ENCODE measurements at places on chromosomes 5 and 9.

DNA sequence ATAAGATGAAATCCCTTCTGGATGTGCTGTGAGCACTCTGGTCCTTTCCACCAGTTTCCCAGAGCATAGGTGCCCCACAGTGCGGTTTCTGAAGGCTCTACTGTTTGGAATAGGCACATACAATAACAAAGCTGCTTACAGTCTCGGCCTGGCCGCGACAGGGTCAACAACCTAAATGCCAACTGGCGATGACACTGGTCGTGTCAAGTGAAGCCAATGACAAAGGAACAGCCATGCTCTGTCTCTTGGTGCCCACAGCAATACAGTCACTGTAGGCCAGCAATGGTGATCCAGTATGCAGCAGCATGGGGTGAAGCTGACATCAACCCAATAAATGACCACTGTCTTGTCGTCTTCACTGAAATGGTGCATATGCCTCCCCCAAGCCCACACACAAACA is 47.8 kb upstream of the EQTN start:
- DNase-seq = no peak

GRCh38 chr5:149028984-149029383 is 33.9 kb downstream of the SH3TC2 start:
- no peak for DNase-seq

DNA sequence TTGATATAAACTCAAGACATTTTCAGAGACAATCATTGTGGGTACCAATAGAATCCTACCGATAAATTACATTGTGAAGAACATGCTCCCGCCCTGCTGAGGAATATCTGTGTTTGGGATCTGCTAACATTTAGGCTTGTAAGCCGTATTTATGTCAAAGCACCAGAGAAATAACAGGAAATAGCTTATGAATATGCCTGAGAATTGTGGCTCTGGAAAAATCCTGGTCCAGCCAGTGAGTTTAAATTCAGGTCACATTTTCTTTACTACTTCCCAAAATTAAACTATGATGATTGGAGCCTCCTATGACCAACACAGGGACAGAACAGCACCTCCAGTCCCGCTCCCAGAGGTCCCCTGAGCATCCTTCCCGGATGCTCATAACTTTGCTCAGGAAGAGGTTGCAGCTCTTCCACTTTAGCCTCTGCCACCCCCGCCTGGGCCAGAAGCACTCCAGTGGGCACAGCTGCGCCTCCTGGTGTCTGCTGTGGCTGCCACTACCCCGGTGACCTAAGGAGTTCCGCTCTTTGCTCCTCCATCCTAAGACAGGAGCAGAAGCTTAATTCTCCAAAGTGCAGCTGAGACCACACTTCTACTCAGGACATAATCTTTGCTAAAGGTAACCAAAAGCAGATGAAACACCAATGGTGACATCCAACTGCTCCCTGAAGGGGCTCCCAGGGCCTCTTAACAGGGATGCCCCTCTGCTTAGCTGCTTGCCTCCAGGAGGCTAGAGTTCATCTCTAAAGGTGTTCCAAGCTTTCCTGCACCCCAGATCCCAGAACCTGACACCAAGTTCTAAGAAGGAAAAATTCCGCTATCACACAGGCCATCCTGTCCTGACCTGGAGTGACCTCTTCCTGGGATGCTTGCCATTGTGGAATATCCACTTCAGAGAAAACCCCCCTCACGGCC is 58.8 kb downstream of the SLC1A1 start:
- no peak for DNase-seq

DNA sequence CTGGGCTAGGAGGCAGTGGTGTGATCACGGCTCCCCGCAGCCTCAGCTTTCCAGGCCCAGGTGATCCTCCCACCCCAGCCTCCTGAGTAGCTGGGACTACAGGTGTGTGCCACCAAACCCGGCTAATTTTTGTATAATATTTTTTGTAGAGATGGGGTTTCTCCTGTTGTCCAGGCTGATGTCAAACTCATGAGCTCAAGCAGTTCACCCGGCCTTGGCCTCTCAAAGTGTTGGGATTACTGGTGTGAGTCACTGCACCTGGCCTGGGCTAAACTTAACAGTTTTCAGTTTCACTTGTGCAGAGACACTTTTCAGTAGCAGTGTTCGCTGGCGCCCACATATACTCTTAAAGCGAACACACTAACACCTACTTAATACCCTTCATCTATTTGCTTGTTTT is 205.6 kb upstream of the ZNF608 start:
- no peak for DNase-seq

GRCh38 chr5:134552301-134552700 is 26.8 kb downstream of the JADE2 start:
- DNase-seq = no peak

DNA sequence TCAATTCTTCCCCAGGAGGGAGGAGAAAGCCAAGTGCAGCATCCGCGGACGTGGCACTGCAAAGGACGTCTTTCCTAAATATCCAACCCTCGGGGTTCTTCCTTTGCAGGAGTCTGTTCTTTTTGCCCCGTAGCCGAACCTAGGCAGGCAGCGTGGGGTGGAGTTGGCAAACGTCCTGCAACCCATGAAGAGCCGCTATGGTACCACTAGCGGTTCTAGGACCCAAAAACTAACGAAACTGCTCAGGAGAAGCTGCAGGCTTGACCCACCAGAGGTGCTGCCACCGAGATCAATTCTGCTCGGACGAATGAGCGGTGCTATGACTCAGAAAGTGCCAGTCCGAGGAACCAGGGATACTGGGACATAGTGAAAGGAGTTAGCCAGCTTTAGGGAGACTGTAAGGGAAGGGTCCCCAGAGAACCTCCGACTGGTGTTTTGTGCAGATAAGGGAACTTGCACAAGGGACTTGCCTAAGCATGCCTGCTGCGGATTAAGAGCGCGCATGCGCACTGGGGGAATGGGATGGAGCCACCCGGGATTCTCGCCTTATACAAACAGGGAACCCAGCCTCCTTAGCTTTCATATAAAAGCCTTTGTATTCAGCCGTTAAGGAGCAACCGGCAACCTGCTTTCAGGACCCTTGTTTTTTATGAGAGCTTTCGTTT is 32.7 kb downstream of the ANXA2R start:
- DNase-seq = peak; percentile 89

GRCh38 chr9:36137392-36138004 is 965 bp downstream of the GLIPR2 start:
- no peak for DNase-seq

Measured in smooth muscle cell of the brain vasculature (primary cell).